ENCODE measurements at places on chromosomes 11 and 22.
A peak's percentile ranks its signal among the peaks of the same experiment; 100 is the strongest.

DNA sequence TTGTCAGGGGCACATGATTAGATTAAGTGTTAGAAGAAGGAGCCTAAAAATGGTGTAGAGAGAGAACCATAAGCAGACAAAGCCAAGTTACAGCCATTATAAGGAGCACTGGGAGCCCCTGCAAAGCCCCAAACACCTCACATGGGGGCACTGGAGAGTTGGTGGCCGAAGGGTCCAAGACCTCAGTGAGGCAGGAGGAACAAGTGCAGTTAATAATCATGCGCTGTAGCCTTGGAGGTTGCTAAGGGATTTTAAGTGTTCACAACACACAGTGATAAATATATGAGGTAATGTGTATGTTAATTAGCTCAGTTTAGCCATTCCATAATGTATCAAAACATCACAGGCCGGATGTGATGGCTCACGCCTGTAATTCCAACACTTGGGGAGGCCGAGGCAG, 54.4 kb upstream of the JAM3 start:
- DNase-seq: no peak

GRCh38 chr11:18394928-18395734, 768 bp downstream of the LDHA start:
- peak; percentile 22 for DNase-seq

- no peak for DNase-seq
These were observed 34.1 kb downstream of the MRE11 start for GRCh38 chr11:94459576-94459975.

DNA sequence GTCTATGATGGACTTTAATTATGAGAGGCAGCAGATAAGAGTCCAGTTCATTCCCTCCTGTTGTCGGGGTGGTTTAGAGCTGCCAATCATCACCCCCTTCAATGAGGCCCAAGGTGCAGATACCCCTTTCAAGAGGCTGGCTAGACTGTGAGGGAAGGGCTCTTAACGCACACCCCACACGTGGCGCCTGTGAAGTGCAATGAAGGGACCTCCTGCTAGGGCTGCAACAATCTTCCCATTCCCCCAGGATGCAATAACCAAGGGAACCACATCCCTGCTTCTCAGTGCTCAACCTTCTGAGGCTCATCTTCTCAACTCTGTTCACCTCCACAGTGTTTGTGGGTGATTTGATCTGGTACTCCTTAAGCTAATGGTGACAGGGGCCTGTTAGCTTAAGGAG, 19.0 kb downstream of the TENM4 start:
- DNase-seq: no peak

GRCh38 chr22:39362271-39362670, 12.5 kb downstream of the SYNGR1 start:
- DNase-seq: no peak

DNA sequence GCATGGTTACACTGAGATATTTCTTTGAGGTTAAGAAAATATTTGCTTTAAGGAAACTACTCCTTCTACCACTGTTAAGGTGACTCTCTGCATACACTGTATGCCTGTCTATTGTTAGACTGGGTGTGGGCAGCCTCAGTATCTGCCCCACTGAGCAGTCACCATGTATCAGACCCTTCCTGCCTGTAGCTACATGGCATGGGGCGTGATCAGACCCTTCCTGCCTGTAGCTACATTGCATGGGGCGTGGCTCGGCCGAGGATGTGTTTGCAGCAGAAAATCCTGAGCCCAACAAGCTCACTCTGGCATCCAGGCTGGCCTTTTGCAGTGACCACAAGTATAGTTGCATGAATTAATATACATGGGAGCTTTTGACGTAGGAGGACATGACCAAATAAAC, 669.4 kb downstream of the OPCML start:
- DNase-seq: no peak

DNA sequence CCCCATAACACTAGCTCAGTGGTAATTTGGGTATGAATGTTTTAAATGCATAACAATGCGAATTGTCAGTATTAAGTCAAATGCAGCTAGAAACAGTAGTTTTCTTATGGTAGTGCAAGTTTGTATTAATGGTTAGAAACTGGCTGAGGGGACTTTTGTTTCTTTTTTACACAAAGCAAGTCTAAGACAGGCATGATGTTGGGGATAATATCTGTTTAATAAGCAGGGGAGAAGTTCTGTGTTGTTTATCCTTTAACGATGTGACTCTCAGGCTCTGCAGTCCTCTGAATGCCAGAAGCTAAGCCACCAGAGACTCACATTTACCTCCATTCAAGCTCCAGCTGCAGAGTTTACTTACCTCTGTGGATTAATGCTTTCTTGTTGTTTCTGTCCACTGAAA, 67.8 kb downstream of the SYT9 start:
- DNase-seq: no peak

DNA sequence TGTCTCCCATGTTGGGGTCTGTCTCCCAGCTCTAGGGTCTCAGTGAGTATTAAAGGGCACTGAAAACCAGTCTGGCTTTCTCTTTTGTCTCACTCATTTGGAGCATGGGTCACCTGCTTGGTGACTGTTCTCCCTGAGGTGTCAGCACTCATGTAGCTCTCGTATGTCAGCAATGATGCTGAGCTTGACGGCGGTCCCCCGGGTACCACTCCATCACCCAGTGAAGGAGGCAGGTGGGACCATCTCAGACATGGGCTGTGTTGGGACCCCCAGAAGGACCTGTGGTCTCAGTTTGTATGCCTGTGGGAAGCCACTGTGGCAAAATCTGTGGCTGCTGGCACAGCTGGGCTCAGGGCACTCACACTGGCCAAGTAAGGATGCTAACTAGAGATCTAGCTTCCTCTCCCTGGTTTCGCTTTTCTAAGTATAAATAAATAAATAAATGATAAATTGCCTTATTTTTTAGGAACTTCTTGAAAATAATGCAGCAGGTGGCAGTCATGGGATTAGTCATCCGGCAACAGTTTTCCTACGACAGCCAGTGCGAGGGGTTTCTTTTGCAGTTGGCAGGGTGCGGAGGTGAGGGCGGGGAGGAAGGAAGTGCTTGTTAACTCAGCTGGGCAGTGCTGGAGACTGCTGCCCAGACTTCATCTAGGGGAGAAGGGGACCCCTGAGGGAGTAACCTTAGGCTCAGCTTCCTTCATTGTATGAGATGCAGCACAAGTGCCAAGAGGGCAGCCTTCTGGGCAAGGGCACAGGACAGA, 48.8 kb downstream of the OSBP2 start:
- DNase-seq: peak; percentile 34

DNA sequence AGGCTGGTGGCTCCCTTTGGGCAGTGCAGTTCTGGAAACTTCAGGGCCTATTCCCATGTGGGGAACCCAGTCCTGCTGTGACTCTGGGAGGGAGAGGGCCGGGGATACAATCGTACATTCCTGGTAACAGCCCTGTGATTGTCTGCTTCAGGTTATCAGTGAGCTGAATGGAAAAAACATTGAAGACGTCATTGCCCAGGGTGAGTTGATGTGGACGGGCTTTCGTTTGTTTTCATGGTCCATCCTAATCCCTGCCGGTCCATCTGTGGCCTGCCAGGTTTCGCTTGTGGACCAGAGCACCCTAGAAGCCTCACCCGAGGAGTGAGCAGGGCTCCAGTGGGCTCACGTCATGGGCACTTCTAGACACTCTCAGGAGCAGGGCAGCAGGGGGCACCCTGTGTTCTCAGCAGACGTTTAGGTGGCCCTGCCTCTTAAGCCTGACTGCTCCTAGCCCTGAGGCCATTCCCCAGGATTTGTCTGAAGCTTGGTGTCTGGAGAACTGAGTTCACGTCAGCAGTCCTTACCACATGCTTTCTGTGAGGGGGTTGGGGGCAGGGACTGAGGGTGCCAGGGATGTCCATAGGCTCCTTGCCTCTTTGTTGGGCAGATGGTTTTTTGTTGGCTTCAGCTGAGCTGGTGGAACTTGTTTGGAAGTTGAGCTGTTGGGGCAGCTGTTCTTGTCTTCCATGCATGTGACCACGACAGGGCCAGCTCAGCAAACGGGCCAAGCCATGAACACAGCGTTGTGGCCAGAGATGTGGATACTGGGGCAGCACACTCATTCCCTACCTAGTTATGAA, 1.9 kb downstream of the RPLP2 start:
- DNase-seq: no peak

GRCh38 chr11:107354780-107355179, 102.8 kb downstream of the CWF19L2 start:
- DNase-seq: no peak

GRCh38 chr11:74819400-74819799, 70.8 kb downstream of the RNF169 start:
- no peak for DNase-seq

GRCh38 chr22:29715705-29716104, 4.1 kb upstream of the CABP7 start:
- DNase-seq: no peak

GRCh38 chr22:43050995-43051394, 36.0 kb upstream of the PACSIN2 start:
- no peak for DNase-seq

- DNase-seq: no peak
These were observed 352.7 kb upstream of the MPPED2 start for GRCh38 chr11:30938810-30939209.

GRCh38 chr11:80031014-80031600, 590.3 kb upstream of the TENM4 start:
- DNase-seq: no peak

- DNase-seq: no peak
These were observed 14.4 kb downstream of the TSKU start for GRCh38 chr11:76797341-76798201.

GRCh38 chr22:21975854-21976345, 6.7 kb downstream of the TOP3B start:
- no peak for DNase-seq

- DNase-seq: no peak
These were observed 1.3 kb upstream of the SLC3A2 start for GRCh38 chr11:62879235-62879978.

GRCh38 chr11:67345247-67345919, 8.0 kb downstream of the POLD4 start:
- DNase-seq: no peak

DNA sequence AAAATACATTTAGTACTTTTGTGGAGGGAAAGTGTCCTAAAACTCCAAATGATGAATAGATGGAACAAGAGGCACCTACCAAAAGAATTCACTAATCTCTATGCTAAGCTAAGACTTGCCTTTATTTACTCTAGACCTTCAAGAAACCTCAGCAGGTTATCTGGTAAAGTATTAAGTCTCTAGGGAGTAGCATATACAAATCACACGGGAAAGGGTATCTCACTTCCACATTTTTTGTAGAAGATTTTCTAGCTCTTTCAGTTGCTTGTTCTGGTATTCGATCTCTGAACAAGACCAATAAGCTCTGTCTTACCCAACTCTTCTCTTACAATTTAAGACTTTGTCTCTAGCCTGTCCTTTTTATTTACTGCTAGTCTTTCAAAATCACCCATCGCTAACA, 18.1 kb upstream of the CADM1 start:
- DNase-seq: no peak

GRCh38 chr22:36471341-36471821, 10.1 kb downstream of the TXN2 start:
- DNase-seq: no peak

DNA sequence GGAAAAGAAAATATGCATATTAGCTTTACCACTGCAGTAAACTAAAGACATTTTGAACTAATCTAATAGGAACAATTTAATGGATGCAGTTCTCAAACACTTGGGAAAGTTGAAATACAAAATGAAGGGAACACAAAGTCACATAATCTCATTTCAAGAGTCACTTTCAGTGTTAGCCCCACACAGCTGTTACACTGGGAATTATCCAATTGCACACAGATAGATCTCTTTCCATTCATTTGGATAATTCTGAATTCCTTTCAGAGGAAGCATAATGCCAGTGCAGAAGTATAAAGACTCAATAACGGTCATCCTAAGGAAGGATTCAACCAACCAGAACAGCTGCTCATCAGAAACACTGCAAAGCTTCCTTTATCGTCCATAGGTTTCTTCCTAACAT, 173.3 kb downstream of the GRIA4 start:
- DNase-seq: no peak

GRCh38 chr22:24768537-24769374, 5.8 kb downstream of the PIWIL3 start:
- DNase-seq: peak; percentile 30

- no peak for DNase-seq
These were observed 20.3 kb upstream of the MICAL2 start for GRCh38 chr11:12090061-12090591.

GRCh38 chr11:1055109-1055703, 18.7 kb upstream of the MUC6 start:
- no peak for DNase-seq

DNA sequence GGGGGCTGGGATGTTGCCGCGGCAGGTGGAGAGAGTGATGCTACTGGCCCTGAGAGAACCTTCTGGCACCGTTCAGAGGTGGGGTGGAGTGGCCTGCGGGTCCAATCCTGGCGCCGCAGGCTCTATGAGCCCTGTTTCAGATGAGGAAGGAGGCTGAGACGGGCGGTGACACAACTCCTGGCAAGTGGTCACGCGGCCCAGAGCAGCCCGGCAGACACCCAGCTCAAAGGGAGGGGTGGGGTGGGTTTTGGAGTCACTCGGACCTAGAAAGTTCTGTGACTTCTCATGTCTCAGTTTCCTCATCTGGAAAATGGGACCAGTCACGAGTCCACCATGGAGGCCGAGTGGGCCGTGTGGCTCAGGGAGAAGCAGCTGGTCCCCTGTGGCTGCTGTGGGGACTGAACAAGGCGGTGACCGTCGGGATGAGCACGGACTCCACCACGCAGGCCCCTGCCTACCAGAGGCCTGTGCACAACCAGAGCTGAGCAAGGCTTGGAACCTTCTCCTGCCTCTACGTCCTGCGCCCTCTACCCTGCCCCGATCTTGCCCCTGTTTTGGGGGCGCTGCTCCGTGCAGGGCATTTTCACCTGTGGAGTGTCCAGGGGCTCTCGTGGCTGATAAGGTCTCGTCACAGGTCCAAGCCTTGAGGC, 3.7 kb downstream of the TSPO start:
- no peak for DNase-seq

- DNase-seq: no peak
These were observed 15.5 kb upstream of the NNMT start for GRCh38 chr11:114280696-114281095.

DNA sequence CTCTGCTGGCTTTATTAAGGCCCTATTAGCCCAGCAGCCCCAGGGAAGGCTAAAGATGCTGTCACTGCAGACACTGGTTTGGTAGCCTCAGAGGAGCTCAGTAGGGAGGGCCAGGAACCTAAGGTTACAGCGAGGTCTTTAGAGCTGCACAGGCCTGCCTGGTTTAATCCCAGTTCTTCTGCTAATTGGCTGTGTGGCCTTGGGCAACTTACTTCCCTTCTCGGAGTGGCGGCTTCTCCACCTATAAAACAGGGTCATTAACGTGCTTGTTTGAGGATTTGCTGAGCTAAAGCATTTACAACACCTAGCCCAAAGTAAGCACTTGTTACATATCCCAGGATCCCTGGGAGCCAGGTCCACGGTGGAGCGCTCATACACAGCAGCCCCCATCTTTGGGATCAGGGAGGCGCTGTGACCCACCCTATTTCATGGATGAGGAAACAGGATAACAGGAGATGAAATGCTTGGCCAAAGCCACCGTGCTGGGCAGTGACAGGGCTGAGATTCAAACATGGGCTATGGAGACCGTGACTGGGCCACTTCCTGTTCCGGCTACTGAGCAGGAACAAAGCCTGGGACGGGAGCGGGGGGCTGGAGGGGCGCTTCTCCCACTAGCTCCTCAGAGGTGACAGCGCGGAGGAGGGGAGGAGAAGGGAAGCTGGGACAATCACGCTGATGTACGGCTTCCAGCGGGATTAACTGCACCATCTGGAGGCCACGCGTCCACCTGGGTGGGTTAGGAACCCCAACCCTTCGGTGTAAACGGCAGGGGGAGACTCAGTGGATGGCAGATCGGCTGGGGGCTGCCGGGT, 61.5 kb downstream of the IGLL1 start:
- DNase-seq: no peak

Measured in stimulated activated CD4-positive, alpha-beta T cell treated with anti-CD3 and anti-CD28 coated beads, Interleukin-1b, Interleukin-23, amount 100 ng/mL, for 48 hours (primary cell).